ENCODE measurements at places on chromosomes 12 and 14.

DNA sequence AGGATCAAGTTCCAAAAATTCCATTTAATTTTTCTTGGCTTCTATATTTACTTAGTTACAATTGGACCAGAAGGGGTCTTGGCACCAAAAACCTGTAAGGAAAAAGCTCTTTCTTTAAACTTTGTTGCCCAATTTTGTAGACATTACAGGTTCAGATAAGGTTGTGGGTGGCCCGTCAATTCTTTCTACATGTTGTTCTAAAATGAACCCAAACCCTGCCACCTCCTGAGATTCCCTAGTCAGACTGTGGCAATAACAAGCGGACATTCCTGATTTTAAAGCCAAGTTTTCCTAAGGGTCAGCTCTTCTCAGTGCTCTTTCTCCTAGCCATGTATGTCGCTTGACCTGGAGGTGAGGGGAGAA, 45.0 kb upstream of the GSG1 start:
- no peak for DNase-seq

DNA sequence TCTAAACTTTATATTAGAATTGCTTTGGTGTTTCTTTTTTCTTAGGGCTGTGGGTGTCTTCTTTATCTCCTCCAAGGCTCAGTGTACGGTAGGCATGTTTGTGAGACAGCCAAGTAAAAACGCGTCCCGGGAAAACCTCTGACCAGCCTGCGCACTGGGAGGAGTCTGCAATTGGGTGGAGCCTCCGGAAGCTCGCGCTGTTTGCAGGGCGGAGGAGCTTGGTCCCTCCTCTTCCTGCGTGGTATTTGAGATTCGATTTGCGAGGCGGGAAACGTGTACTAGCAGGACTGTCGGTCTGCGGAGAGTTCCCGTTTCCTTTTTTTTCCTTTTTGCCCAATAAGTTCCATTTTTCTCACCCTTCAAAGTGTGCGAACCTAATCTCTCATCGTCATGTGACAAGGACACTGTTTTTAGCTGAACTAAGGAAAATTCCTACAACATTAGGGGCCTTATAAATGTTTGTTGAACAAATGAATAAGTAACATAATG, 182.1 kb upstream of the OTX2 start:
- DNase-seq: no peak

- no peak for DNase-seq
These were observed 60.0 kb downstream of the GALNT9 start for GRCh38 chr12:132269271-132269968.

GRCh38 chr14:94439453-94440057, 13.0 kb downstream of the SERPINA11 start:
- no peak for DNase-seq

- no peak for DNase-seq
These were observed 39.7 kb upstream of the FOS start for GRCh38 chr14:75238756-75239455.

DNA sequence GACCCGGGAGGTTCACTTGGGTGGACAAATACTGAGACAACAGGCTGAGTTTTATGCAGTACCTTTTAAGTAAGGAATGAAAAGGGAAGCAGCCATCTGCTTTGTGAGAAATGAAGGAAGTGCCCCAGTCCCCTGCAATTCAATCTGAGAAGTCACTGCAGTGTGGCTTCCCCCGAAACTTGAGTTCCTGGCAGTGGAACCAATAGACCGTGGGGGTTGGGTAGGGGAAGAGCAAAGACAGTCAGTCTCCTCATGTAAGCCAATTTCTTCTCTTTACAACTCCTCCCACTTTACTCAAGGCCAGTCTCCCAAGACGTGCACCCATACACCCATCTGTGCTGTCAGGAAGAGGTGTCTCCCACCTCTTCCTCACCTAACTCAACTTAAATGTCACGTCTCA, 206.5 kb downstream of the BCAT1 start:
- no peak for DNase-seq

DNA sequence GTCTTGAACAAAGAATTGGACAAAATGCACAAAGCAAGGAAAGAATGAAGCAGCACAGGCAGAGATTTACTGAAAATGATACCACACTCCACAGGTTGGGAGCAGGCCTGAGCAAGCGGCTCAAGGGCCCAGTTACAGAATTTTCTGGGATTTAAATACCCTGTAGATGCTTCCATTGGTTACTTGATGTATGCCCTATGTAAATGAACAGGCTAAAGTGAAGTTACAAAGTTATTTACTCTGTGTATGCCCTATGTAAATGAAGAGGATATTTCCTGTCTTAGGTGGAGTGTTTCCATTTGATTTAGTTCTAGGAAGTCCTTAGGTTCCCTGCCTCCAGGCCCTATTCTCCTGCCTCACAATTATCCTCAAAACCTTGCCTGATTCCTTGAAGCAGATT, 36.6 kb downstream of the TMX1 start:
- DNase-seq: no peak

- DNase-seq: no peak
These were observed 327.6 kb downstream of the SOX5 start for GRCh38 chr12:23621900-23622299.

GRCh38 chr14:88492272-88493089, 62.3 kb downstream of the PTPN21 start:
- DNase-seq: peak; percentile 81

- no peak for DNase-seq
These were observed 186.1 kb downstream of the FOXG1 start for GRCh38 chr14:28952666-28953065.

DNA sequence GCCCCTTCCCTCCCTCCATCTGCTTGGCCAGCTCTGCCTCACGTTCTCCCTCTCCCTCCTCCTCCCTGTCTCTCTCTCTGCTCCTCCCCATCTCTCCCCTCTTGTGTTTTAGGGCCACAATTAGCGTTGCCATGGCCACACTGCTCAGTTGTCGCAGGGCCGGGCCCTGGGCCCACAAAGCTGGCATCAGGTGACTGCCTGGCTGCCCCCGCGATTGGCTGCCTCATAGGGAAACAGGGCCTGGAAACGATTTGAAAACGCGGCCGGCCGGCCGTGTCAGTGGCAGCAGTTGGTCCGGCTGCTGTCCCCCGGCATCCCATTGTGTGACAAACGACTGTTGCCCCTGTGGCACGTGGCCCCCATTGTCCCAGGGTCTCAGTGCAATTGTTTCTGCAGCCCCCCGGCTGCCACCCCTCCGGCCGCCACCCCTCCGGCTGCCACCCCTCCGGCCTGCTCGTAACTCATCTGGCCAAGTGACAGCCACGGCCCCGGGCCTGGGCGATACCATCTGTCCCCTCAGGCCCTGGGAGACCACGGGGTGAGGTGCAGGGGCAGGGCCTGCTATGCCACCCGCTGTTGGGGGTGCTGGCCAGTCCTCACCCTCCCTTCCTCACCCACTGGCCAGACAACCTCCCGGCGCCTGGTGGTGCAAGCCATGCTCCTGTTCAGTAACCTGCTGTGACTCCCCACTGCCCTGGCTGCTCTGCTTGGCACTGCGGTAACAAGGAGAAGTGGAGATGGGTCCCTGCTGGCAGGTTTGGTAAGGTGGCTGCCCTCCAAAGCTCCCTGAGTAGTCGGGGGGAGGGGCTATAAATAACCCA, 17.4 kb downstream of the FOXN4 start:
- peak; percentile 98 for DNase-seq

DNA sequence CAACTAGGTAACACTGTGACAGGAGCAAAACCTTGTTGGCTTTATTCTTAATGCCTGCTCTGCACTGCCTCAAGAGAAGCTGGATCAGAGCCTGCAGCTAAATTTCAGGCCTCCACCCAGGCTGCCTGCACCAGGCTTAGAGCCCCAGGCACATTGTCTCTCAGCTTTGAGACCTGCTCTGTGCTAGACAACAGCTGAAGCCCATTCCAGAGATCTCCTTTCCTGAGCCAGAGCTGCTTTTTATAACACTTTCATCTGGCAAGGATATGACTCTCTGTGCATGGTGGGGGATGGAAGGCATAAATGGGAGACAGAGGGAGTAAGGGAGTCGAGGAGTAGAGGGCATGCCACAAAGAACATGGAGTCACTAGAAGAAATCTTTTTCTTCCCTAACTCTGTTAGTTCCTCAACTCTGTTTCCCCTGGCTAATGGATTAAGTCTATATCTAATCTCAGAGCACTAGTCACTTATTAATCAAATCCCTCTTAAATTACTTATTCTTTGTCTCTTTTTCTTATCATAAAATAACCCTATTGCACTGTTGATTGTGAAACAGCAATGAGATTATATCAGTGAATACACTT, 27.1 kb upstream of the LUM start:
- no peak for DNase-seq

DNA sequence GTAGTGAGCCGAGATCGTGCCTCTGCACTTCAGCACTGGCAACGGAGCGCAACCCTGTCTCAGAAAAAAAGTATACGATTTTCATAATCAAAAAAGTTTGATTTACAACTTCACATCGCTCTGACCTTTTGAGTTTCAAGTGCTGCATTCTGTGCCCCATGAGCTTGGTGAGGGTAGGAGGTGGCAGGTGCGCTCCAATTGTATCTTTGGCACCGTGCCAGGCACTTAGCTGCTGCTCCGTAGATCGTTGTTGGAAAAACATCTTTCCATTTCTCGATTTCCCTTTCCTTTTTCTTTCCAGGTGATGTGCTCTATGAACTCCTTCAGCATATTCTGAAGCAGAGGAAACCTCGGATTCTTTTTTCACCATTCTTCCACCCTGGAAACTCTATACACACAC, 203.7 kb downstream of the ETV6 start:
- no peak for DNase-seq

DNA sequence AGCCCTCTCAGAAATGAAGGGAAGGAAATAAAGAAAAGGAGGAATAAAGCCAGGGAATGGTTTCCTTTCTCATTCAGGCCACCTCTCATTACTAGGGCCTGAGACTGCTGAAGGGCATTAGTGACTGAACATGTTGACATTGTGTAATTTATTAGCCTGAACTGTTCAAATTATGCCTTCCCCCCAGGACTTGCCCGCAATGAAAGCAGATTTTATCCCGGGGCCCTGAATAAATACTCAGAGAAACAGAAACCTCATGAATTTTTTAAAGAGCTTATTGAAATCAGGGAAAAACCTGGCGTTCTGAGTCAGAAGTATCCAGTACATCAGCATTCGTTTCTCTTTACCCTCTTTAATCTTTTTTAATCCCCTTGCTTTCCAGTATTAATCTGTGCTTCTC, 35.9 kb upstream of the WSCD2 start:
- no peak for DNase-seq

GRCh38 chr14:54942913-54943312, 40.3 kb upstream of the GCH1 start:
- DNase-seq: no peak

DNA sequence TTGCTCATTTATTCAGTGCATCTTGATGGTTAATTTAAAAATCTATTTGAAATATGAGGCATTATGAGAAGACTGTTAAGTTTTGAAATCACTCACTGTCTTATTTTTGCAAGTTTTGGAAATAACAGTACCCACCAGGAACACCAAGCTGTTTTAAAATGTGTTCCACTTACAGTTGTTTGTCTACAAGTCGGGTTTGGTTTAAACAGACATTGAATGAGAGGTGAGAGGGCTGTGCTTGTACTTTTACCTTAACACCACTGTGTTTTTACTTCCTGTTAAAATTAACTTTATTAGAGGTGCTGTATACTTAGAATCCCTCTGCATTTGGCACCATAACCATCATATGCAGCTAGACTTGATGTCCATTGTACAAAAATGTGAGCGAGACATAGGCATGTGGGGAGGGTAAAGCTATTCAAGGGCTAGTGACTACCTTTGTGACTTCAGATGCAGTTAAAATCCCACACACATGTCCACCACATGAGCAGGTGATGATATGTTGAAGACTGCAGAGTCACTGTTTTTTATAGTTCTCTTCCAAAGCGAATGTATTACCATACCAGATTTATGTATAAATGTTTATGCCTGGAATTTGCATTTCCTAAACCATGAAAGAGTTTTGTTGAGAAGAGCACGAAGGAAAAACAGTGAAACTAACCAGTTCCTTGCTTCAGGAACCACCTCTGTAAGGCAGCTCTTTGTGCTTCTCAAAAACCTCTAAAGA, 12.9 kb downstream of the ELK3 start:
- no peak for DNase-seq

DNA sequence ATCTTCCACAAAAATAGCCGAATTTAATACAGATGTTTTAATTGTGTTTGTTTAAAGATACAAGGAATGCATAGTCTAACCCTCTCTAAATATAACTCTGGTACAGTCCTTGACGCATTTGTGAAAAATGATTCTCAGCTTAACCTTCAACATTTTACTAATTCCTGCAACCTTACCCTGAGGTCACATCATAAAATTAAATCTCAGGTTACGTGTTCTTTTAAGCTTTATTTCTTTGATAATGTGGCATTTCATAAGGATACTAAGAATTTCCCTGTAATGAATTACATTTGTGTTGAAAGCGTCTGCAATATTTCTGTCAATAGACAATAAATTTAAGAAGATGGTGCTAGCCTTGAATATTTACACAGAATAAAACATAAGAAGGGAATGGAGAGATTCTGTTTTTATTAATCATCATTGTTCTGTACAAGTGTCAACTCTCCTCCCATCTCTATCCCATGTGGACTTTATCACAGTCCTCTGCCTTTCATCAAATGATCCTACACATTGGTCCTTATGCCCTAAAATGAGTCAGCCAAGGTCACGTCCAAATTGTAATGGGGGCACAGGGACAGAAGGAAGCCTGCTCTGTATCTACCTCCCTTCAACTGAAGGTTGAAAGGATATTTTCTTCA, 769.3 kb upstream of the FLRT2 start:
- no peak for DNase-seq

- DNase-seq: no peak
These were observed 185.3 kb upstream of the CCDC196 start for GRCh38 chr14:66300886-66301285.

DNA sequence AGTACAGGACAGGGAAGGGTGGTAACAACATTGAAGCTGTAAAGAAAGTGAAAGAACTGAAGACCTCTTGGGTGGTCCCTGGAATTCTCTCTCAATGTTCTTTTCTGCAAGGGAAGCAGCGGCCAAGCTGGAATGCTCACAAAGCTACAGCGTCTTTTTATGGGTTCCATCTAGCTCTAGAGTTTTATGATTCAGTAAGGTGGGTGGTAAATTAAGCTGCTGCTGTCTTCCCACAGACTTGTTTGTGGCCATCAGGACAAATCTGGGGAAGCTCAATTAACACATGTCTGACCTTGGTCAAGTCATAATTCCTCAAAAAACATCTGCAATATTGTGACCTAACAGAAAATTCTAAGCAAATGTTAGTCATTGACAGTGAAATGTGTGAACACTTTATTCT, 139.1 kb downstream of the MED13L start:
- DNase-seq: no peak

DNA sequence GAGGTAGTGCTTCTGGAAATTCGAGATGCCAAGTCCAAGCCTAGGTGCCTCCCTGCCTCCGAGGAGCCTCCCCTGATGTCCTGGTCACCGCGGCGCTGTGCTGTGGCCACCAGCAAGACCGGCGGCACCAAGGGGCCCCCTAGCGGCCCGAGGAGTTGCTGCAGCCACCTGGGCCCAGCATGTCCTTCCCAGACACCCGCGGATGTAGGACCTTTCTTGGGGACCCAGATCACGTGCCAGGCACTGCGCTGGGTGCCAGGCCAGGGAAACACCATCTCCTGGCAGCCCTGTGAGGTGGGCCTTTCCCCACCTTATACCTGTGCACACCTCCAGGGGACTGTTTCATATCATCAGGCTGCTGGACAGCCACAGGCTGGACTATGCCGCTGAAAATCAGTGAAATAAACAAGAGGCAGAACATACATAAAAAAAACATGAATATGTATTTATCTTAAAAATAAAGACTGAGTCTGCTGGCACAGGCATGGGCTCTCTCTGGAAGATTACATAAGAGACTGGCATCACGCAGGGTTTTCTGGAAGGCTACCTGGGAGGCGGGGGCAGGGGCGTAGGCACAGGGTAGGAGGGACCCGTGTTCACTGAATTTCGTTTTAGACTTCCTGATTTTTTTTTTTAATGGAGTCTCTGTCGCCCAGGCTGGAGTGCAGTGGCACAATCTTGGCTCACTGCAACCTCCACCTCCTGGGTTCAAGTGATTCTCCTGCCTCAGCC, 15.9 kb upstream of the HHIPL1 start:
- peak; percentile 84 for DNase-seq
